ENCODE measurements at places on chromosomes 6 and 20.
A peak's percentile ranks its signal among the peaks of the same experiment; 100 is the strongest.

DNA sequence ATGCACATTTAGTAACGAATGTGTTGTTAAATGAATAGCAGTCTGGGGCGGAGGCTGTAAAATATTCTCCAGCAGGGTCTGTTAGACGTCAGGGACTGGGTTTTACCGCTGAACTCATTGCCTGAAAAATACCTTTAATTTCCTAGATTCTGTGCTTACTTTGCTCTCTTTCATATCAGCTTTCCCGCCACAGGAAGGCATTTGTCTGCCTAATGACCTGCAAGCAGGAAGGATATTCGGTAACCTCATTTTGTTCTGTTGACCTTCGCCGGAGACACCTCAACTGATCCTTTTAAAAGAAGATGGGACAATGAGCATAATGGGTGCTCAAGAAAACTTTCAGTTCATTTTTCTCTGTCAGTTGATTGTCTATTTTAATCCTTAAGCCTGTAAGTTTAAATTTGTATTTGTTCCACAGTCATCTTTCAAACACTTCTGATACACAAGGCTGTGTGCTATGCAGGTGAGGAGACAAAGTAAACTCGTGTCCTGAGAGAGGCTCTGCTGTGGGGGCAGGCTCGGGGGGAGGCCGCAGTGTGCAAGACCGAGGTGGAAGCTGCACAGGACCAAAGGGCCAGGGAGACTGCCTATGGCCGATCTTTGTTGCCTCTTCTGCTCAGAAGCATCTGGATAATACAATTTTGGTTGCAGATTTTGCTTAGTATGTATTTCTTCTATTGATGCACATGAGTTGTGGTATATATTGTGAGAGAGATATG, 27.4 kb upstream of the SIM1 start:
- no peak for DNase-seq

GRCh38 chr6:118320652-118321051, 227.4 kb upstream of the PLN start:
- DNase-seq: peak; percentile 28

DNA sequence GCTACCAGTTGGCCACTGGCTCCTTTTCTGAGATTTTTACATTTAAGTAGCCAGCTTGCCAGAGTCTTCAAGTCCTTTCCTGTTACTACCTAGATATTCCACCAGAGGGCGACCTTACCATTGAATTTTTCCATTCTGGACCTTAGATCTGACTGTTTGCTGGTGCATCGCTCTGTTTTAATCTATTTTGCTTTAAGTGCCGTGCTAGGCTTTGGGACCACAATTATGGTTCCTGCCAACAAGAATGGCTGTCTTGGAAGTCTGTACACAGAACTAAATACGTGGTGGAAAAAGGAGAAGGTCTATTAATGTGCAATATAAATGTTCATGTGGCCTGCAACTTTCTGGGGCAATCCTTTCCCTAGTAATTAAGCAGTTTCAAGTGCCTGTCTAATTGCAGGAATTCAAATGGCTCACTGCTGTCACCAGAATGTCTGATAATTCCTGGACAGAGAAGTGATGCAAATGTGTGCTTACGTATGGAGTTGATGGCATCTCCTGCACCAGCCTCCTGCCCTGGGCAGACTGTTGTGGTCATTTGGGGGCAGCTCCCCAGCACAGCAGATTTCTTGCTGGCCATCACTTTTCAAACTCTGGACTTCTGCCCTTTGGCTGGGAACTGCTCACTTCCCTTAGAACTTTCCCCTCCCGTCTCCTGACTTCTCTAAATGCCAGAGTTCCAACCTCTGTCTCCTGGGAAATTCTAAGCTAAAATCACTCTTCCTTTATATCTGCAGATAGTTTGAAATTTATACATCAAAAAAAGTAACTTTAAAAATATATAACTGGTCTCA, 5.6 kb upstream of the HLA-DOA start:
- peak; percentile 94 for DNase-seq

DNA sequence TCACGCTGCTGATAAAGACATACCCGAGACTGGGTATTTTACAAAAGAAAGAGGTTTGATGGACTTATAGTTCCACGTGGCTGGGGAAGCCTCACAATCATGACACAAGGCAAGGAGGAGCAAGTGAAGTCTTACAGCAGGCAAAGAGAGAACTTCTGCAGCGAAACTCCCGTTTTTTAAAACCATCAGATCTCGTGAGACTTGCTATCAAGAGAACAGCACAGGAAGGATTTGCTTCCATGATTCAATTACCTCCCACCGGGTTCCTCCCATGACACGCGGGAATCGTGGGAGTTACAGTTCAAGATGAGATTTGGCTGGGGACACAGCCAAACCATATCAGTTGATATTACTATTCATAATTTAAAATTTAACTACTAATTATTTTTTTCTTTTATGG, 157.3 kb upstream of the ATXN1 start:
- DNase-seq: no peak

- DNase-seq: no peak
Observed at GRCh38 chr20:22928679-22929078, 106.4 kb upstream of the SSTR4 start.

DNA sequence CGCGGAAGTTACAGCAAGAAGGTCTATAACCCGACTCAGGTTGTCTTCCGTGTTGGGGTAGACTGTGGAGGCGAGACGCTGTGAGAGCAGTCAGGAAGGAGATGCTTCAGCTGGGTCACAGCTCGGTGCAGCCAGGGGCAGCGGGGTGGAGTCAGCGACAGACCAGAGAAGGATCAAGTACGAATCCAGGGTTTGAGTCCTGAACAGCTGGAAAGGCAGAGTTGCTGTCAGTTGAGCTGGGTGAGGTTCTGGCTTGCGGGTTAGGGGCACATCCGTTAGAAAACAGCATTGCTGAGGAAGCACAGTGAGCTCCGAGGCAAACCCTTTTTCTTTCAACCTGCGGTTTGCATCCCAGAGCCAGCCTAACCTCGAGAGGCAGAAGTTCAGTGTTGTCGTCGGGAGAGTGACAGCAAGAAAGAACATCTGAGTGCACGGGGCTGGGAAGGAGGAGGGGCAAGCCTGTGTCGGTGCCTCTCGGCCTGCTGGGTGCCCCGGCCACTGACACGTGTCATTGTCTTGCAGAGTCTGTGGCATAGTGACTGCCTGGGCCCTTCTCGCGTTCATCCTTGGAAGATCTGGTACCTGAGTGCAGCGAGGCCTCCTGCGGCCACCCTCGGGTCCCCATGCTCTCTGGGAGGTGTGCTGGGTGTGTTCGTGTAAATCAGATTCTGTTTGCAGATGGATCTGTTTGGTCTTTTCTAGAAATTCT, 20.0 kb downstream of the PNLDC1 start:
- DNase-seq: peak; percentile 5

GRCh38 chr6:150273457-150274309, 95.1 kb upstream of the IYD start:
- DNase-seq: peak; percentile 74

- DNase-seq: peak; percentile 75
Observed at GRCh38 chr6:81613606-81614005, 138.9 kb downstream of the TENT5A start.

- DNase-seq: peak; percentile 59
Observed at GRCh38 chr20:45097485-45098102, 3.3 kb downstream of the KCNS1 start.

- no peak for DNase-seq
Observed at GRCh38 chr20:61203320-61203719, 48.7 kb upstream of the CDH4 start.

- no peak for DNase-seq
Observed at GRCh38 chr6:313087-313486, 20.8 kb downstream of the DUSP22 start.

GRCh38 chr6:5552243-5552642, 290.9 kb downstream of the FARS2 start:
- no peak for DNase-seq

GRCh38 chr6:53109612-53110011, 39.0 kb downstream of the GCM1 start:
- DNase-seq: no peak

DNA sequence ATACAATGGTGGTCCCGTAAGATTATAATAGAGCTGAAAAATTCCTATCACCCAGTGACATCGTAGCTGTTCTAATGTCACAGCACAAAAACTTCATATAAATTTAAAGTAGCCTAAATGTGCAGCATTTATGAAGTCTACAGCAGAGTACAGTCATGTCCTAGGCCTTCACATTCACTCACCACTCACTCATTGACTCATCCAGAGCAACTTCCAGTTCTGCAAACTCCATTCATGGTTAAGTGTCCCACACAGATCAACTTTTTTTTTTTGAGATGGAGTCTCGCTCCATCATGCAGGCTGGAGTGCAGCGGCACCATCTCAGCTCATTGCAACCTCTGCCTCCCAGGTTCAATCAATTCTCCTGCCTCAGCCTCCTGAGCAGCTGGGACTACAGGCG, 20.9 kb upstream of the KCNG1 start:
- peak; percentile 46 for DNase-seq
